ENCODE measurements at places on chromosomes 2 and 18.

DNA sequence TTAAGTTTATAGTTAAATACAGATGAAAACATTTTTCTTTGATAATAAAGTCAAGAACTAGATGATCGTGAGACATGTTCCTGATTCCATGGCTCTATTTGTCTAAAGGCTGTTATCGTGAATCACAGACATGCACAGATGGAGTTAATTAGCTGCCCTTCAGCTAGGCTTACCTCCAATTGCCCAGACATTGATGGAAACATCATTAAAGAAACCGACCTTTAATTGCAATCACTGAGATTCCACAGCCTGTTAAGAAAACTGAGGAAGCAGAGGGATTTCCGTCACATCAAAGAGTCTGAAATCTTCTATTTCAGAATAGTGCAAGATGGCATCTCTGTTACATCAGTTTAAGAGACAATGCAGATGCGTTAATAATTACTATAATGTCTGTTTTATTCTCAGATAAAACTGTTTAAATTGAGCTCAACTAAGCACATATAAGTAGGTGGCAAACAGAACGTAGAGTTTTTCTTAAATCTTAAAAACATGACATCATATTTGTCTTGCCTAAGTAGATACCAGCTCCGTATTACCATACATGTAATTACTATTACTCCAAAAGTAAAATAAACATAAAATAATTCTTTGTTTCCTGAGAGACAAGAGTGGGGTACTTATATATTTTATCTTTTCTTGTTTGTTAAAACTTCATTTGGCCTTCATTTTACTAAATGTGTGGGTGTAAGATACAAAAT is 23.9 kb upstream of the CRACDL start:
- DNase-seq, result no peak

DNA sequence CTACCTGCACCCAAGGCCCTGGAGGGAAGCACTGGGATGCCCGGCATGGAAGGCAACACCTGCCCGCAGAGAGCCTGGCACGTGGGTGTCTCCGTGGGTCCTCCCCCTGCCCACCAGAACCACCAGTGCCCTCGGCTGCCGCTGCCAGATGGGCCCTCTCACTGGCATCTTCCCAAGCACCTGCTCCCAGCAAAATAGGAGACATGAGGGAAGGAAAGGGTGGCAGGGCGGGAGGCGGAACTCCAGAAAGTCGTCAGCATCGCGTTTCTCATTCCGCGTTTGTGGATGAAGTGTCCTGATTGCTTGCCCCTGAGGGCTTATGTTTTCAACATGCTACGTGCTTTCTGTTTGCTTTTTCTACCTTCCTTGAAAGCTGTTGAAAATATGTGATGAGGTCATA is 8.8 kb upstream of the SNTG2 start:
- no peak for DNase-seq

DNA sequence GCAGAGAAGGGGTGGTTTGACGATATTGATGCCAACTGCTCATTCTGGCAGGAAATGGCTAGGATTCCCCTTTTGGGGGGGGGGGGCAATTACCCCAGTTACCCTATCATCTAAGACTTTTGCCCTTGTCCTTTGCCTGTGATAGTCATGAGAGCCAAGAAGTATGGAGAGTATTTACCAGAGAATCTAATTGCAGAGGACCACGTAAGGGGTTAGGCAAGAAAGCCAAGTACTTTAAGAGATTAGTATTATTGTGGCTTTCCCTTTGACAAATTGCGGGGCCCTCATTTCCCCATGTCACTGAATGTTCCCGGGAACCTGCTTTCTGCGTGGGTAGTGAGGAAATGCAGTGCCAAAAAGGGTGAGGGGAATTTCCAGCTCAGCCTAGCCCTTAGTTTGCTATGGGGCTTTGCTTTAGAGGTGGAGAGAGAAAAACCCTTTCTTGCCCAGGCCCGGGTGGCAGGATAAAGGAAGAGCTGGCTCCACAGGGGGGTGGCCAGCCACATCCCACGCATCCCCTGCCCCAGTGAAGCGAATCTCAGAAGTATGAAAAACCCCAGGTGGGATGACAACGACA is 1.5 kb downstream of the AQP4 start:
- no peak for DNase-seq

- DNase-seq, result no peak
Measured at GRCh38 chr2:122168799-122169198, 413.3 kb downstream of the TSN start.

DNA sequence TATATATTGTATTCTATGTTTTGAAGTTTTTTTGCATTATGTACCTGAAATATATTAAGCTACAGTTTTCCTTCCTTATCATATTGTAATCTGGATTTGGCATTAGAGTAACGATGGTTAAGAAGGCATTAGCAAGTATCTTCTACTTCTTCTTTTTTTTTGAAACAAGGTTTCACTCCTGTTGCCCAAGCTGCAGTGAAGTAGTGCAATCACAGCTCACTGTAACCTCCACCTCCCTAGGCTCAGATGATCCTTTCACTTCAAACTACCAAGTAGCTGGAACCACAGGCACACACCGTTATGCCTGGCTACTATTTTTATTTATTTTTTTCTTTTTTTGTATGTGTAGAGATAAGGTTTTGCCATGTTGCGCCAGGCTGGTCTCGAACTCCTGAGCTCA is 201.1 kb downstream of the ZNF804A start:
- DNase-seq, result no peak

DNA sequence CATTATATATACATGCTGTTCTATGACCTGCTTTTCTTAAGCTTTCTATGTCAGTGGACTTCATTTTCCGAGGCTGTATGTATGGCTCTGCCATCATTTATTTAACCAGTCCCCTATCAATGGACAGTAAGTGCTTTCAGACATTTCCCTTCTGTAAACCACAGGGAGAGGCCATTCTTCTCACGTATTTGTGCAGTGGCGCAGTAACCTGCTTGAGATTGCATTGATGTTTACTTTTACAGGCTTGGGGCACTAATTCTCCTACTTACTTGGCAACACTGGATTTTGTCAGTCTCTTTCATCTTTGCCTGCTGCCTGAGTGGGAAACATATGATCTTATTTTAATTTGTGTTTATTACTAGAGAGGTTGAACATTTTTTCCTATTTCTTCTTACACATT is 52.1 kb downstream of the BOLA3 start:
- DNase-seq, result no peak

DNA sequence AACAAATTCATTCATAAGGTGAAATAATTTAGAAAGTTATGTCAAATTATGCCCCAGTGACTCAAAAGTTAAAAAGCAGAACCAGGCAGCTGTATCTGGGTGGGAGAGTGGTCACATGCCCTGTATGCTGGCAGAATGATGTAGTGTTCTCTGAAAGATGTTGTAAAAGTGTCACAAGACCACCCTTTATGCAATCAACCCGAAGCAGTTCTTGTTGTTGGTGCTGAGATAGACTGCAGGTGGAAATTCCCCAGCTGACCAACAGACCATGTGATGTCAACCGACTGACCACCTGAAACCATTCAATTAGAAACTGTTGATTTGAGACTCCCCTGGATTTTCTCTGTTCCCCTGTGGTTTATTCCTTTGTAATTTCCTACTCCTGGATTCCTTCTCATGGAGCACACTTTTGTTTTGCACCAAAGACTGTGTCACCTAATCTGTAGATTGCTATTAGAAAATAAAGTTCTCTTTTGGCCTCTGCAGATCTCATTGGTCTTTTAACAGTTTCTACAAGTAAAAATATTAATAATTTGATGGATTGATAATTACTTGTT is 1341.3 kb upstream of the LRRTM1 start:
- no peak for DNase-seq

GRCh38 chr2:166084301-166084700 is 43.5 kb downstream of the SCN1A start:
- DNase-seq, result no peak

DNA sequence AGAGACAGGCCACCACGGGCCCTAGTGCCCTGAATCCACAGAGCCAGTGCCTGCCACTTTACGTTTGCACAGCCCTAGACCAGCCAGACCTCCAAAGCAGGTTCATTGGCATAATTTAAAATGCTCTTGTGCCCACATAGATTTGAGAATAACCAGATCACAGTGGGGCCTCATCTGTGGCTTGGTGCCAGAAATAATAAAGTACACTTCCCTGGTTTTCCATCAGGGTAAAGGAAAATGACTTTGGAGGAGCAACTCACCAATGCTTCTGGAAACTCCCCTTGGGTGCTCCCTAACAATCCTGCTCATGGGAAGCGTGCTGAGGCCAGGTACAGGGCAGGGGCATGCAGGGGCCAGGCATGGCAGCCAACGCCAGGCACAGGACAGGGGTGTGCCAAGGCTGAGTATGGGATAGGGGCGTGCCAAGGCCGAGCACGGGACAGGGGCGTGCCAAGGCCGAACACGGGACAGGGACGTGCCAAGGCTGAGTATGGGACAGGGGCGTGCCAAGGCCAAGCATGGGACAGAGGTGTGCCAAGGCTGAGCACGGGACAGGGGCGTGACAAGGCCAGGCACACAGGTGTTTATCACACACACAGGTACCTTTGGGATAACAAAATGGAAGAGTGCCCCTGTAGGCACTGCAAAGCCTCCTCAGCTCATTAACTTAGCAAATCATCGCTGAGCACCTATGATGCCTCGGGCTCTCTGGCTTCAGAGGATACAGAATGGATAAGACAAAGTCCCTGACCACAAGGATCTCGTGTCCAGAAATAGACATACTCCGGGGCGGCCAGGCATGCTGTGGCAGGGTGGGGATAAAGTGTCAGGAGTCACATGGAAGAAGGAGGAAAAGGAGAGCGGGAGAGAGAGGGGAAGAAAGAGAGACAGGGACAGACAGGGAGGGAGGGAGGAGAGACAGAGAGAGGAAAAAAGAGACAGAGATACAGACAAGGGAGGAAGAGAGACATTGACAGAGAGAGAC is 334.7 kb downstream of the EIPR1 start:
- no peak for DNase-seq

DNA sequence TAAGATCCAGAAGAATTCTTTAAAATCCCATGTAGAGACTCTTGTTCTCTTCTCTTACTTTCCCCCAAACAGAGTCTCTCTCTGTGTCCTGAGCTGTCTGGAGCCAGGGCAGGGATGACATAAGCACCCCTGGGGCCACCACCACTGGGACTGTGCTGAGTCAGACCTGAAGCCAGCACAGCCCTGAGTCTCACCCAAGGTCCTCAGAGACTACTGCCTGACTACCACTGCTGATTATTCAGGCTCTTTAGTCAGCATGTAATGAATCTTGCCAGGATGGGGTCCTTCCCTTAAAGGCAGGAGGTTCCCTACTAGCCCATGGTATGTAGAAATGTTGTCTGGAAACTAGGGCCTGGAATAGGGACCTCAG is 34.9 kb upstream of the DYNC1I2 start:
- no peak for DNase-seq

GRCh38 chr2:23497063-23497462 is 112.1 kb downstream of the KLHL29 start:
- DNase-seq, result no peak

DNA sequence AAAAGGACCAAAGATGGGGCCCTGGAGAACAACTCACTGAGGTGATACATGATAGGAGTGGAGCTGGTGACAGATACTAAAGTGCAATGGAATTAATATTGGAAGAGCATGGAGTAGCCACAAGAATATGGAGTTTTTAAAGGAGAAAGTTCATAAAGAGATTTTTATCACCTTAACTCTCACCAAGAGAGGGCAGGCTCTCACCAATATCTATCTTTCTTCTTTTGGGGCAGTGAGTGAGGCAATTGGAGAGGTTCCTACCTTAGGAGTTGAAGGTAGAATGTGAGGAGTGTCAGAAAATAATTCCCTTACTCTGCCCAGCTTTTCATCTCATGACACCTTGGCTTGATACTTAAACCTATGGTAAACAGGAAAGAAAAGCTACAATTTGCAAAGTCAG is 233.7 kb upstream of the CWC22 start:
- no peak for DNase-seq

DNA sequence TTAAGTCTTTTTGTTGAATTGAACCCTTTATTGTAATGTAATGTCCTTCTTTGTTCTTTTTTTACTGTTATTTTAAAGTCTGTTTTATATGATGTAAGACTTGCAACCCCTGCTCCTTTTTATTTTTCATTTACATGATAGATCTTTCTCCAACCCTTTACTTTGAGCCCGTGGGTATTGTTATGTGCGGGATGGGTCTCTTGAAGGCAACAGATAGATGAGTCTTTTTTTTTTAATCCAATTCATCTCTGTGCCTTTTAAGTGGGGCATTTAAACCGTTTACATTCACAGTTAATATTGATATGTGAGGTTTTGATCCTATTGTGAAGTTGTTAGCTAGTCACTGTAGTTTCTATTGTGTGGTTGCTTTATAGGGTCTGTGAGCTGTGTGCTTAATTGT is 120.6 kb downstream of the NCOA1 start:
- no peak for DNase-seq

DNA sequence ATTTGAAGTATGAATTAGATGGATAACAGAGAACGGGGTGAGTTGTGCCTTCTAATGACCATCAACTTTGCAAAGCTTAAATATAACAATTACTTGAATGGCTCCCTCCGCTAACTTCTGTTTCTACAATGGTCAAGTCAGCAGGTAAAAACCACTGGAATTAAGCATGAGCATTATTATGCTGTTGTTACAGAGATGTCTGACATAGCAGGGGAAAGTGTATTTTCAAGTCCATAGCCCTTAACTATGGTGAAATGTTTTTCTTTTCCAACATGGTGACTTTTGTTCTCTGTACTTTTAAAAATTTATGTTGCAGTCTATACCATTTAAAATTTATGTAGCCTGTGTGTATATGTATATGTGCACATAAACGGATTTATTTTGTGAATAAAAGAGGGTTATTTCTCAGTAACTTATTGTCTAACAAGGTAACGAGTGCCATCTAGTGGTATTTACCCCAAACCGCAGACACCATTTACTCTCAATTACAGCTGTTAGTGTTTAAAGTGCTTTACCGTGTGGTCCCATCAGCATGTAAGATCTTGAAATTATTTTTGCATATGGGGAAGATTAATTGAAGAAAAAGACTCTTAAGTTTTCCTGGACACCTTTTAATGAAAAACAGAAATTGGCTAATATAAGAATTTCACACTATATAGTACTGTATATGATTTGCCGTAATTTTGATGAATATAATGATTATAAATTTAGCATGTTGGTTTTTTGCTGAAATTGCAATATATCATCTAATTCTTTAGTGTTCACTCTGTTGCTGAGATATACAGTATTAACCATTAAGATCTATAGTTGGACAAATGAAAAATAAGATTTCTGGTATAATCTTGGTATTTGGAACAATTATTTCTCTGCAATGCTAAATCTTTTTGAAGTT is 78.2 kb downstream of the UBE2E3 start:
- no peak for DNase-seq

DNA sequence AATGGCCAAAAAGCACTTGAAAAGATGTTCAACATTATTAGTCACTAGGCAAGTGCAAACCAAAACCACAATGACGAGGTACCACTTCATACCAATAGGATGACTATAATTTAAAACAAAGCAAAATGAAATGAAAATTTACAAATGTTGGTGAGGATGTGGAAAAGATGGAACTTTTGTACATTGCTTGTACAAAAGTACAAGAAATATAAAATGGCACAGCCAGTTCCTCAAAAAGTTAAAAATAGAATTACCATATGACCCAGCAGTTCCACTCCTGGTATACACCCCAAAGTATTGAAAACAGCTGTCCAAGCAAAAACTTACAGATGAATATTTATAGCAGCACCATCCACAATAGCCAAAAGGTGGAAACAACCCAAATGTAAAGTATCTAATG is 107.8 kb upstream of the XPO1 start:
- no peak for DNase-seq

GRCh38 chr2:25377822-25378421 is 36.2 kb upstream of the DNMT3A start:
- no peak for DNase-seq

All from stimulated activated CD8-positive, alpha-beta memory T cell treated with anti-CD3 and anti-CD28 coated beads, Interleukin-15, amount 100 ng/mL, for 24 hours (primary cell).